ENCODE measurements at places on chromosomes 5 and 9. TPM values are rescaled to one million over a fixed set of nuclear protein-coding genes. Genes with fewer than 3 reads are reported as not detected.

Gene OSMR
- total RNA-seq: 22.8 TPM

Gene FBP1
- 1.7 TPM for total RNA-seq

Gene VCP
- 380 TPM for total RNA-seq

Gene RMRP
- total RNA-seq: 2,917 TPM

Gene GPX3
- 2.8 TPM for total RNA-seq

Gene PKD2L2
- total RNA-seq: not detected

GRCh38 chr5:15463231-15463980, 36.6 kb upstream of the FBXL7 start:
- peak; percentile 12 for DNase-seq

GRCh38 chr9:14251154-14252071, 62.5 kb downstream of the NFIB start:
- DNase-seq: no peak

GRCh38 chr5:122314036-122314435, 2.0 kb downstream of the SNCAIP start:
- DNase-seq: no peak

- DNase-seq: peak; percentile 56
These were observed 51.2 kb upstream of the TESK1 start for GRCh38 chr9:35553670-35554543.

DNA sequence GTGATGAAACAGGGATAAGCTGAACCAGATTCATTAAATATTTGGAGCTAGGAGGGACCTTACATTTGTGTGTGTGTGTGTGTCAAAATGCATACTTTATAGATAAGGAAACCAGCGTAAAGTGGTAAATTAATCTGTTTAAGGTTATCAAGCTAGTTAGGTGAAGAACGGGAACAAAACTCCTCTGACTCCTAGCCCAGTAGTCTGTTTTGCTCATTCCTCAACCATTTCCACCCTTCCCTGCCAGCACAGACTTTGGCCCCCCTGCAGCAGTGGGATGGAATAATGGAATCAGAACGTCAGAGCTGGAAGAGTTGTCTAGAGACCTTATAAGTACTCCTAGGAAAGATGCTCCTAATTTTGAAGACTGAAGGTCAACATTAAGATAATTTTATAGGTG, 6.5 kb downstream of the AGXT2 start:
- no peak for DNase-seq

- DNase-seq: no peak
These were observed 3.7 kb upstream of the ERGIC1 start for GRCh38 chr5:172830275-172830799.

GRCh38 chr5:43429706-43430105, 17.5 kb upstream of the CCL28 start:
- no peak for DNase-seq

DNA sequence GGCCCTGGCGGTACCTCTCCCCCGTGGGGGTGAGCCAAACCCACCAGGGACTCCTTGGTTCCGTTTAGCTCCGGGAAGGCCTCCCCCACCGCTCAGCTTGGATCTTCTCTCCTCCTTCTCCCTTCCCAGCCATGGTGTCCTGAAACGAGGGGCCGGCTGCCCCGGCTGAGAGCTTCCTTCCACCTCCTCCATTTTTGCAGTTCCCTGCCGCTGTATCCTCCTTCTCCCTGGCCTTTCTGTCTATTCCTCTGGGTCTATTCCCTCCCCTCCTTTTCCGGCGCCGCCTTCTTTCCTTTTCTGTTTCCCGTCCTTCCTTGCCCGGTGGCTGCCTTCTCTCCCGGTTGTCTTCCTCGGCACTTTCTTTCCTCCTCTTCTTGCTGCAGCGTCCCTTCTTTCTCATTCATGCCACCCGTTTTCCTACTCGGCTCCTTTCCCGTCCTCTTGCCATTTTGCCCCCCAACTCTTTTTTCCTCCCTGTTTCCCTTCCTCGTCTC, 110.4 kb downstream of the LIFR start:
- no peak for DNase-seq

DNA sequence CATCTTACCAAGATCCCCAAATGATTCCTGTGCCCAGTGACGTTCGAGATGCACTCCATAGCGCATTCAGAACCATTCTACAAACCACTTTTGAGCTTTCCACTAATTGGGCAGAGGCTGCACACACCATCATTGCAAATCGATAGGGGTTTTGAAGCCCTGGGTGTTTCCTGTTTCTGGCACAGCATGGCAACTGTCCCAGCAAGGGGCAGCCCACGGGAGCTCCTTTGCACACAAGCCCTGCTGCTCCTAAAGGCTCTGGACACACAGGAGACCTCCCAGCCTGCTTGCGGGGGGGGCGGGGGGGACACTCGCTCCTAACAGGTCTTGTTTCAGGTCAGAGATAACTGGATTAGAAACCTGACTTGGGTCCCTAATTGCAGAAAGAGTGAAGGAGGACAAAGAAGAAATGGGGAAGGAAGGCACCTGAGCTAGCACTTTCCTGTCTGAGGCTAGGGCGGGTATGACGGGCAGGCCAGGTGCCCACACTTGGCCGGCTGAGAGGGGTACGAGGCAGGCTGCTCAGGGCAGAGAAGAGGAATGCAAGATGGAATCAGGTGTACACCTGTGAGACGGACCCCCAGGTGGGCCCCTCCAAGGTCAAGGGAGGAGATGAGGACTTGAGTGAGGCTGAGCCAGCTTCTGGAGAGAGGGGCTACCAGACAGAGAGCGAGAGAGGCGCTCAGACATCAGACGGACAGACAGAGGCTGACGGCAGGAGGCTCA, 820 bp downstream of the FBP1 start:
- no peak for DNase-seq

- no peak for DNase-seq
These were observed 52.0 kb downstream of the PJA2 start for GRCh38 chr5:109357807-109358206.

DNA sequence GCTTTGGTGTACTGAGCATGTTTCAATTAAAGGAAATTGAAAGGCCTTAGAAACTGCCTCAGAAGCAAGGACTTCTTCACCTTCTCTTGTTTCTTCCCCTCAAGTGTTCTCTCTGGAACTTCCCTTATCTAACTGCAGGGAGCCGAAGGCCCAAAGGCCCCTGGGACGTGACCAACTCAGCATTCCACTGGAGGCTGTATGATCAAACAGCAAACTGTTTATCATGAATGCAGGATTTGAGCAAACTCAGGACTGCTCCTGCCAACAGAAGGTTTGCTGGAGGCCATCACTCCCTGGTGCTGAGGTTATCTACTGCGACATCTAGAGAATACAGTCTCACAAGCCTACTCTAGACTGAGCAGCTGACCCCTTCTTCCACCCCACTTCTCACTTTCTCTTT, 4.8 kb upstream of the CDH10 start:
- DNase-seq: no peak

- no peak for DNase-seq
These were observed 1.1 kb upstream of the ARSI start for GRCh38 chr5:150303660-150304386.

- no peak for DNase-seq
These were observed 216.1 kb downstream of the MEF2C start for GRCh38 chr5:88666761-88667495.

- DNase-seq: no peak
These were observed 155.8 kb downstream of the PBX3 start for GRCh38 chr9:125902831-125903512.

DNA sequence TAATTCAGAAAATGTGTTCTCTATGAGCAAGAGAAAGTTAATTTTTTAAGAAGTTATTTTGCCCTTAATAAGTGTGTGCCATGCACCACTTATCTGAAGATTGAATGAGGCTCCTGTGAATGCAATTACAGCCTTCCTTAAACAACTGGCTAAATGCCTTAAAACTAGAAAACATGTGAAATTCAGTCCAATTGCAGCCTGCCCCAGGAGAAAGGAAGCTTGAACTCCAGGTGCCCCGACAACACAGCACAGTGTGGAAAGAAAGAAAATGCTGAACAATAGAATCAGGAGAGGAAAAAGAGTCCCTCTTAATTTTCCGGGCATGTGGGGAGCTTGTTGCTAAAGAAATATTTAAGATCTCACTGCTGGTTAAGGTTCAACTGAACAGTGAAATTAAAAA, 8.8 kb downstream of the LHFPL2 start:
- no peak for DNase-seq

GRCh38 chr5:79021753-79022152, 36.6 kb upstream of the ARSB start:
- DNase-seq: no peak

- no peak for DNase-seq
These were observed 20.0 kb upstream of the PCAT7 start for GRCh38 chr9:94534901-94535300.

GRCh38 chr5:113202746-113203716, 226.4 kb downstream of the DCP2 start:
- no peak for DNase-seq

DNA sequence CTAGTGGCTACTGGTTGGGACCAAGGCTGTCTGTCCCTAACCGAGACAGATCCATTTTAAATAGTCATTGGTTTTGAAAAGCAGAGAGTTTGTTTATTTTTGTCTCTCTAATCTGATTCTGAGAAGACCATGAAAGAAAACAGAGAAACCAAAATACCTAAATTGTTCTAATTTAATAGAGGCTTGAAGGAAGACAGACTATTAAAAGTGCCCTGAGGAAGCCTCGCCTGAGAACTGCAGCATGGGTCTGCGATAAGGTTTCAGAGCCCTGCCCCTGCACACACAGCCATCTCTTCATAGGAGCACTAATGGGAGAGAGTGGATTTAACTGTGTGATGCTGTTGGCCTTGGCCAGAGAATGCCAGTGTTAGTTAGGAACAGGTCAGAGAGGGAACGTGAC, 175.5 kb upstream of the SV2C start:
- no peak for DNase-seq

All from glomerular endothelial cell (primary cell).